ENCODE measurements at places on chromosomes 5 and 9.

- no peak for DNase-seq
These were observed 191.2 kb downstream of the PIK3R1 start for GRCh38 chr5:68406767-68407241.

GRCh38 chr5:9582406-9582805, 36.5 kb upstream of the SEMA5A start:
- DNase-seq, result no peak

DNA sequence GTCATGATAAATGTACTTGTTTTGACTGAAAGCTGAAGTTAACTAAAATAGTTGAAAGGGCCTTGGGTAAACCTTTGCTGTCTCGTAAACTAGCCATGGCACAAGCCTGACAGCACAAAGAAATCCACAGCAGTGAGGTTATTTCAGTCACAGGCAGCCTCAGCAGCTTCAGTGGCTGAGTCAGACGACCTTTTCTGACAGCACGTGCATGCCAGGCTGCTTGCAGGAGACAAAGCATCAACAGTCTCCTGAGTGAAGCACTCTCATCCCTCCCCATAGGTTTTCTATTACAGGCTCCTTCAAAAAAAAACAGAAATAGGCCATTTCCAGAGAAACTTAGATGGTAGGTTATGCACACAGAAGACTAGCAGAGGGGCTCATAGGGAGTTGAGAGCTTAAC, 34.6 kb downstream of the OXCT1 start:
- DNase-seq, result no peak

- DNase-seq, result no peak
These were observed 71.7 kb upstream of the TRIO start for GRCh38 chr5:14071433-14071832.

- DNase-seq, result no peak
These were observed 7.2 kb downstream of the SNAPC4 start for GRCh38 chr9:136392538-136393449.

- DNase-seq, result no peak
These were observed 106.4 kb upstream of the NIPBL start for GRCh38 chr5:36770125-36770524.

- no peak for DNase-seq
These were observed 103.4 kb downstream of the DOCK2 start for GRCh38 chr5:169740435-169740834.

- no peak for DNase-seq
These were observed 39.9 kb upstream of the SMIM15 start for GRCh38 chr5:61202213-61202612.

GRCh38 chr5:56346044-56346710, 113.0 kb upstream of the ANKRD55 start:
- DNase-seq, result no peak

DNA sequence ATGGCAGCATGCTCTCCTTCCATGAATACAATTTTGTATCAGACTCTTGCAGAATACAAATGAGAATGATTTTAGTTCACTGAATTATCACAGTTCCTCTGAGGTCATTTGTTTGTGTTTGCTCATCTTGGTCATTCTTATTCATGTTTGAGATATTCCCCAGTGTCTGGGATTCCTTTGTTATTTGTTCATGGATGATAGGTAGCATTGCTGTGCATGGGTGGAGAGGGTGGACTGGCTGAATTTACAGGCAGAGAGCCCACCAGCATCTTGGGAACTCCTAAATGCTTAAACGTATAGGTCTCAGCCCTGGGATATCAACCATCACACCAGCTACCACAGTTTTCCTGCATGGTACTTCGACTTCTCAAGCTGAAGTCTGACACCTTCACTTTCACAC, 459.8 kb downstream of the CCDC171 start:
- no peak for DNase-seq

DNA sequence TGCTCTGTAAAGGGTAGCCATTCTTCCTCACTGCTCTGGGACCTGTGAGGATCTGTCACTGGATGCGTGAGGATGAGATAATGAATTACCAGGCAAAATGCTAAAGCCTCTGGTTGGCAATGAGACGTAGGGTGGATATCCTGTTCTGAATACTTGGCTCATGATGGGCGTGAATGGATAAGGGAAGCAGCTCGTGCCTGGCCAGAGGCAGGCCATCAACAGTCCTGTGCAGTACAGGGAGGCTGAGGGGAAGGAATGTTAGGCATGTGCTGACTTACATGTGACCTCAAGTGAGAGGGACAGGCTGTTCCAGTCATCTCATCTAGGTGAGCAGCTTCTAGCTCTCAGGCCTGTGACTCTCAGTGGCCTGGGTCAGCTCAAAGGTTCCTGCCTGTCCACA, 172.8 kb downstream of the CARTPT start:
- no peak for DNase-seq

DNA sequence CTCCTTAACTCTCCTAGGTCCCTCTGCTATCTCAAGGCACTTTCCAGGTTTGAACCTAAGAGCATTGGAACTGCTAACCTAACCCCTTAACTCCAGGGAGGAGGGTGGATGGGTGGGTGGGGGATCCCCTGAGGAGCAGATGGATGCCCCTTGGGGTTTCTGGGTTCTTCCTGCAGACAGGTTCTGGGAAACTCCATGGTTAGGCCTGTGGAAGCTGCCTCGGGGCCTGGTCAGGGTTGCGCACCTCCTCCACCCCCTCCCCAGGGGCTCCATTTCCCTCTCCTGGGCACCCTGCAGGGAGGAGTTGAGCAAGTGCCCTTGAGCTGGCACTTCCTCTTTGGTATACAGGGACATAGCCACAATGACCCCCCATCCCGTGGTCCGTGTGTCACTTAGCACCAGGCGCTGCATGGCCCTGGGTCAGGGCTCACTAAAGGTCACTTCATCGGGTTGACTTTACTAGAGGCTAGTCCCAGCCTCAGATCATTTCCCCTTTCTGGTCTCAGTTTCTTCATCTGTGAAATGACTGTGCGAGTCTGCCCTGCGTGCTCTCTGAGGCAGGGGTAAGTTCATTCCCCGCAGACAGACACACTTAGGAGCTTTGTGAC, 16.0 kb downstream of the CXXC5 start:
- no peak for DNase-seq

- no peak for DNase-seq
These were observed 450.9 kb downstream of the DMAC1 start for GRCh38 chr9:7348692-7349091.

GRCh38 chr5:29796013-29796412, 1397.5 kb upstream of the CDH6 start:
- no peak for DNase-seq

- no peak for DNase-seq
These were observed 7.9 kb downstream of the CYSTM1 start for GRCh38 chr5:140182803-140183367.

DNA sequence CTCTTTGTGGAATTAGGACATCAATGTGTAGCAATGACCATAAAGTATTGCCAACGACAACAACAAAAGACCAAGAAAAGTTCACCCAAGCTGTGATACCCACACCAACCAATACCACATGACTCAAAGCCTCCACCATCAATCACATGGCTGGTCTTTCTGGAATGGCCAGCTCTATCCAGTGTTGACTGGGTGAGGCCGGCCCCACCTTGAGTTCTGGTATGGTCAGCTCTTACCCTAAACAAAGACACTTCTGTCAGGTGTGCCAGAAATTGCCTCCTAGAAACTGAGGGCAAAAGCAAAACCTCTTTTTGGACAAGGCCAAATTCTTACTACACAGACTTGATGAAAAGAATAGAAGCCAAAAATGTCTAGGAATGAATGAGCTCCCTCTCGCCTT, 331.5 kb downstream of the ZNF608 start:
- DNase-seq, result no peak

- DNase-seq, result no peak
These were observed 201.2 kb upstream of the GAS1 start for GRCh38 chr9:87148331-87149104.

GRCh38 chr9:87863882-87864465, 18.7 kb upstream of the SPATA31E1 start:
- DNase-seq, result no peak

- no peak for DNase-seq
These were observed 356.8 kb downstream of the RAB3C start for GRCh38 chr5:58939664-58940063.

GRCh38 chr5:36396640-36397039, 94.9 kb upstream of the RANBP3L start:
- DNase-seq, result no peak

GRCh38 chr5:122053181-122054109, 24.6 kb downstream of the LOX start:
- DNase-seq, result no peak

GRCh38 chr9:132474253-132474652, 64.2 kb downstream of the CFAP77 start:
- DNase-seq, result no peak

DNA sequence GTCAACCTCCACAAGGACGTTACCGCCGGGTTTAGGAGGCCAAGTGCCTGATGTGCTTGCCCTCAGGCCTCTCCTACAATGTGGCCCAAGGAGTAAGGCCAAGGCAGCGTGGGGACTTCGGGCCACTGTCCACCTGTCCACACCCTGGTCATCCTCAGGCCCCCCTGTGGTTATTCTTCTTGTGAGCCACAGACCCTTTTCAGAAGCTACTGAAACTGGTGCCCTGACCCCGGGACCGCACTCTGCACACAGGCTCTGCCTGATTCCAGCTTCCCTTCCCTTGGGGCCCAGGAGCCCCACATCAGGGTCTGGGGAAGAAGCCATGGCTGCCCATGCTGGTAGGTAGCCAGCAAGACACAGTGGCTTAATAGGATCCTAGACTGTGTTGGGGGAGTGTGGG, 128.8 kb downstream of the OLFM1 start:
- DNase-seq, result no peak

DNA sequence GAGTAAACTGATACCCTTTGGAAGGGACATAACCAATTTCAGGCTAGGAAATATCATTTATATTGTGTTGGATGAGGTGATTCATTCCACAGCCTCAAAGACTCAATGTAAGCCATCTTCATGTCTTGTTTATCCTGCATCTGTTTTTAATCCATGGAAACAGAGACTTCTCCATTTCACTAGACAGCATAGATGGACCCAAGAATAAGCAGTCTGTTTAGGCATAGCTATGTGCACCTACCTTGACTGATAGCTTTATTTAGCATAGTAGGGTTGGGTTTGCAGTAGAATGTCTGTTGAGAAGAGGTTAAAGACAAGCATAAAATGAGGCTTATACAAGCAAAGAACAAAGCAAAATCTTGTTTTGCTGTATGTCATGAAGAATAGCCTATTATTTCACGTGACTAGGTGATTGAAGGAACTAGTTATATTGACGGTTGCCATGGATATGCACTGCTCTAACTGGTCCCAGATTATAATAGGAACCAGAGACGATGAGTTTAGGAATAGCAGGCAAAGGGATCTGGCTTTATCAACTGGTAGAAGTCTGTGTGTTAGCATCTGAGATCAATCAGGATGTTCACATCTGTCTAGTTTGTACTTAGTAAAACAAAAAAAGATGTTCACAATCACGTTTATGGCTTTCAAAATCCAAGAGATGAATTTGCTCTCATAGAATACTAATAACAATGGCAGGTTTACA, 154.8 kb upstream of the KLF9 start:
- DNase-seq, result no peak

- no peak for DNase-seq
These were observed 451.8 kb downstream of the RAB3C start for GRCh38 chr5:59034498-59035186.

- DNase-seq, result no peak
These were observed 141.7 kb downstream of the SYK start for GRCh38 chr9:90943341-90943740.

- DNase-seq, result no peak
These were observed 3.1 kb upstream of the DBH start for GRCh38 chr9:133632806-133633680.

DNA sequence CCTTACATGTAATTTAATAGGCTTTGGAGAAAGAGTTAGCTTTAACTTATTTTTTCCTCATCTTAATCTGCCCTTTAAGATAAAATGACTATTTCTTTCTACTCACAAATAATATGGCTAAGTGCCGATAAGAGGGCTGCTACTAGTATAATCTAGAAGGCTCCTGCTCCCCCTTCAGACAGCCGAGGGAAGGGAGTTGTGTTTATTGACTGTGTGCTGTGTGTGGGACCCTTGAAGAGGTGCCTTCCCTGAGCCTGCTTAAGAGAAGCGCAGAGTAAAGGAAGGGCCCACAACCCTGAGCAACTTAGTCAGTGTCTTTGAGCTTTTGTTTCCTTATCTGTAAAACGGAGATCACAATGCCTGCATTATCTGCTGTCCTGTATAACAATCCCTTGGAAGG, 28.1 kb upstream of the CKMT2 start:
- DNase-seq, result no peak

GRCh38 chr5:35608881-35609779, 8.5 kb upstream of the SPEF2 start:
- no peak for DNase-seq

GRCh38 chr5:144219869-144220268, 49.2 kb downstream of the KCTD16 start:
- DNase-seq, result no peak

- DNase-seq, result no peak
These were observed 32.9 kb downstream of the TRPC7 start for GRCh38 chr5:136332223-136333015.

GRCh38 chr5:34551911-34552433, 104.2 kb upstream of the RAI14 start:
- no peak for DNase-seq

DNA sequence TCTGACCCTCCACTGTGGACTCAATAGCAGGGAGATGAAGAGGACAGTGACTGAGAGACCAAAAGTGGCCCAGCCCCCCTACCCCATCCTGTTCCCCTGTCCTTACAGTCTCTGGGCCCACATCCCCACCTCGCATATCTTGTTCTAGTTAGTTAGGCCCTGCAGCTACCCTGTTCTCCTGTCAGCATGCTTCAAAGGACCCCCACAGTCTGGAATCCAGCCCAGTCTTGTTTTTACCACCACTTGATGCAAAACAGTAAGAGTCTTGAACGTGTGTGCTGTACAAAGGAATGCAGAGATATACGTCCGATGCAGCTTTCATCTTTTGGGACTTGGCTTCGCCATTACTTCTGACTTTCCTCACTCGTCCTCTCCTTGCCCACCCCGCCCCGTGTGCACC, 12.2 kb upstream of the POMT1 start:
- DNase-seq, result no peak

GRCh38 chr9:114049441-114050225, 28.5 kb downstream of the AMBP start:
- DNase-seq, result no peak

- DNase-seq, result no peak
These were observed 31.0 kb upstream of the NR3C1 start for GRCh38 chr5:143434261-143435209.

DNA sequence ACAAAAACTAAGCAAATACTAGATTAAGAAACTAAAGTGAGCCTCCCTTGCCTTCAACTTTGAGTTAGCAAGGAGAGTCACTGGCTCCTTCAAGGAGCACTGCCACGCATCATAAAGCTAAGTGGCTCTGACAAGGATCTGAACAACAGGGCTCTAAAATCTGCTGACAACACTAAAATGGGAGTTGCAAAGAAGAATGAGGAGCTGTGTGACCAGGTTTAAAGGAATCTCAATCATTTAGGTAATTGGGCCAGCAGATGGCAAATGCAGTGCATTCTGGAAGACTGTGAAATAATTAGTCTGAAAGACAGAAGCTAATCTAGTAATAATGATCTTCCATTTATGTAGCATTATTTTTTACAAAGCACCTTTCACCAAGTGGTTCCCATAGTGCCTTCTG, 297.0 kb upstream of the TAS2R1 start:
- DNase-seq, result no peak

Measured in activated naive CD4-positive, alpha-beta T cell (primary cell).